Ascending aorta (tissue), 2 donors: ENCODE measurements at places on chromosomes 5 and 9. TPM values are rescaled to one million over a fixed set of nuclear protein-coding genes. Genes with fewer than 3 reads are reported as not detected.

The IRX4 gene
- total RNA-seq: not detected

The CD274 gene
- total RNA-seq: 23.8 TPM

DNA sequence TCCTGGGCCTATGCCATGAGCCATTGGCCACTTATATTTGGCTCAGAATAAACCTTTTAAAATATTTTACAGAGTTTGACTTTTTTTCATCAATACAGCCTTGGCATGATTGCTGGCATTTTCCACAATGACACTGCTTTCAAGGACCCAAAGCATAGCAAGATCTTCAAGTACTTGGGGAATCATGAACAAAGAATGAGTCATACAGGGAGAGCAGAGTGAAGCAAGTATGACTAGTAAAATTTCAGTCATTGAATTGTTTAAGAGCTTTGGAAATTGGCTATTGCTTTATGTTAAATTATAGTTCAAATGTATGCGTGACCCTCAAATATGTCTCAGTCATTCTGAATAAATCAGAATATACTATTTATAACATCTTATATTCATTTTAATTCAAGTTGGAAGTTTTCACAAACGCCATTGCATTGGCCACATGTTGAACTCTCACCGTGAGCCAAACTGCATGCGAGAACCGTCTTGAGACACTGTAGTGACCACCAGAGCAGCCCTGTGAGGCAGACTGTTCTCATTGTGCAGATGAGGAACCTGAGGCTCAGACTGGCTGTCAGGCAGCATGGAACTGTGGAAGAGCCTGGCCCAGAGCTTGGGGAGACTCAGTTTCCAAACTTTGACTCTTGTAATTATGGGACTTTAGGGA is 52.9 kb downstream of the GDNF start:
- DNase-seq: no peak

DNA sequence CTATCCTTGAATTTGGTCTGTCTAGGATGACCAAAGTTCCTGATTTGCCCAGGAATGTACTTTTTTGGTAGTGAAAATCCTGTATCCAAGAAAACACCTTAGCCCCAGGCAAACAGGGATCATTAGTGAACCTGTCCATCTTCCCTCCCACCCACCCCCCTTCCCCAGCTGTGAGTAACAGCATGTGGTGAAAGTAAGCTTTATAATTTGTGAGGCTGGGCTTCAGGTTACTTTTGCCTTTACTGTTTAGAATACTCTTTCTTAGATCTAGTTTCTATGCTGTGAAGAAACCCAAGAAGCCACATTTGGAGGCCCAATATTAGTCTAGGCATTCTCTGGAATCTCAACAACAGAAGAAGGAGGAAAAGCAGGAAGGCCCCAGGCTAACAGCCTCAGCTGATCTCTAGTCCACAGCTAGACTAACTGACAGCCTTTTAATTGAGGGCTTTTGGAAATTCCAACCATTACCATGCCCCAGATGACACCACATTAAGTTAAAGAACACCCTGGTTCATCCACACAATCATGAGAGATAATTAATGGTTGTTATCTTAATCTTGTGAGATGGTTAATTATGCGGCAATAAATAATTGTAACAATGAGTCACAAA is 703.0 kb upstream of the NUDT12 start:
- no peak for DNase-seq
